ENCODE measurements at places on chromosomes 2 and 18.

DNA sequence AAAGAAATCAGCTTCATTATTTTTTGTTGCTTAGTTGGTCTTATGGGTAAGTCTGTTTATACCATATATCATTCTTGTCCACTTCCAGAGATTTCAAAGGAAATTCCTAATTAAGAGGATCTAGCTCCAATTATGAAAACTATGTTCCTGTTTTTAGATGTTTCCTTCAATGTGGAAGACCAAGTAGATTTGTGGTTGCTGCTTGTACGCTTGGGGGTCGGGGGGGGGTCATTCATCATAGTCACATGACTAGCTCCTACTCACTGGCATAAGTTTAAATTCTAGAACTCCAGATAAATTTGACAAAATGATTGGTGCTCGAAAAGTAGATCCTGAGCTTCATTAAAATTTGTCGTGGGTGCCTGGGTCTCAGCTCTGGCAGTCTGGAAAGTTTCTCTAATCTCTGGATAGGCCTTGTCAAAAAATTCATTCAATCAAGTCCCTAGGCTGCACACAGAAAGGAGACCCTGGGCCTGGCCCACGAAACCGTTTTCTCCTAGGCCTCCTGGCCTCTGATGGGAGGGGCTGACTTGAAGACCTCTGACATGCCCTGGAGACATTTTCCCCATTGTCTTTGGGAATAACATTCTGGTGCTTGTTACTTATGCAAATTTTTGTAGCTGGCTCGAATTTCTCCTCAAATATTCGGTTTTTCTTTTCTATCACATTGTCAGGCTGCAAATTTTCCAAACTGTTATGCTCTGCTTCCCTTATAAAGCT lies 62.5 kb downstream of the MEP1B start:
- no peak for DNase-seq

GRCh38 chr2:223949241-223949840 lies 4.2 kb upstream of the WDFY1 start:
- no peak for DNase-seq

DNA sequence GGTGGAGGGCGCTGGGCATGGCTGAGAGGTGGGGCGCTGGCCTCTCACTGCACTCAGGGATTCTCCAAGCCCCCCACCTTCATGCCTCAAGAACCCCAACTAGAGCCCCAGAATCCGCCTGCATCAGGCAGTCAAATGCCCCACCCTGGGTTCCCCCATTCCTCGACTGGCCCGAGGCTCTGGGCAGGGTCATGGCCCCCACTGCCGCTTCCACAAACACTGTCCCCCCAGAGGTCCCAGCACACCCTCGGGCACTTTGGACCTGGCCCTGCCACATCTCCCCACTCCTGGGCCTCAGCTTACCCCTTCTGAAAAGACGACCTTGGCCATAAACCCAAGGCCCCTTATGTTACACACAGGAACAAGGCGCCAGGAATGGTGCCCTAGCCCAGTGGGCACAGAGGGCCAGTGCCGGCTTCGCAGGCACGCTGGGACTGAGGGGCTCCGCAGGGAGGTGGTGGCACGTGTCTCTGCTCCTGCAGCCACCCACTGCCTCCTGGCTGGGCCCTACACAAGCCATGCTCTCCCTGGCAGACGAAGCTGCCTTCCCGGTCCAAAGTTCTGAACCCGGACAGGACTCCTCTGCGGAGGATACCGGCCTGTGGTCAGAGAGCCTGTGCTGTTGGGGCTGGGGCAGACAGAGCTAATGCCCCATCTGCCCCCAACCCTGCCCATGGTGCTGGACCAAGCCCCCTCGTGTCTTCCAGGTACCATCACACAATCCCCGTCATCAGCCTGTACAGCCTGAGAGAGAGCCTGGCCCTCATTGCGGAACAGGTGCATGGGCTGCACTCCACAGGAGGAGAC lies 6.8 kb downstream of the AGXT start:
- DNase-seq: no peak

DNA sequence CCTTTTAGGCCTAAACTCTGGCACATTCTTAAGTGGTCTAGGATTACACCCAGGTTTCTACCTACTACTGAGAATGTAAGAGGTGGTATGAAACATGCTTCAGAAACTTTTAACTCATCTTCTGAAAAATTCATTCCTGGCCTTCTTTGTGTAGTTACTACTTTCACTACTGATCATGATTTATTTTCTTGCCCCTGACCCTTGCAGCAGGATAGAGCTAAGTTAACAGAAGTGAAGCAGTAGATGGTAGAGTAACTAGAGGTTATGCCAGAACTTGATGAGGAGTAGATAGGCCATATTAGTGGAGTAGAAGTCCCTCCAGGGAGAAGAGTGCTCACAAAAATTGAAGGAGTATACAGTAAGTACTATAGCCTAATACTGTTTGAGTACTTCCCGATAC lies 75.5 kb upstream of the MSTN start:
- no peak for DNase-seq

DNA sequence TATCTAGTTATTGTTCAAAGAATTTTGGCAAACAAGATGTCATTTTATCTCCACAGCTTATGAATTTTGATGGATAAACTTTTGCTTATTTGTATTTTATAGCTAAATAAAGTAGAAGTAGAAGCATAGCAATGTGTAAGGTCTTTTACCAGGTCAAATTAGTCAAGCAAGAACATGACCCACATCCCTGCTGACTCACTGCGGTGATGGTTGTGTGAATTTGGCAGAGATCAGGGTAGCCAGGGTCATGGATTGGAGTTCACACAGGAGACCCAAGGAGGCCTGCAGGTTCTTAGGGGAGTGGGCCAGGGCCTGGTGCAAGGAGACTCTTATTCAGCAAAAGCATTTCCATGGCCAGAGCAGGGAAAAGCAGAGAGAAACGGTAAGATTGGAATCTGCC lies 18.7 kb downstream of the SP140 start:
- DNase-seq: no peak

GRCh38 chr2:111028720-111029119 lies 92.0 kb upstream of the BCL2L11 start:
- DNase-seq: peak; percentile 44

DNA sequence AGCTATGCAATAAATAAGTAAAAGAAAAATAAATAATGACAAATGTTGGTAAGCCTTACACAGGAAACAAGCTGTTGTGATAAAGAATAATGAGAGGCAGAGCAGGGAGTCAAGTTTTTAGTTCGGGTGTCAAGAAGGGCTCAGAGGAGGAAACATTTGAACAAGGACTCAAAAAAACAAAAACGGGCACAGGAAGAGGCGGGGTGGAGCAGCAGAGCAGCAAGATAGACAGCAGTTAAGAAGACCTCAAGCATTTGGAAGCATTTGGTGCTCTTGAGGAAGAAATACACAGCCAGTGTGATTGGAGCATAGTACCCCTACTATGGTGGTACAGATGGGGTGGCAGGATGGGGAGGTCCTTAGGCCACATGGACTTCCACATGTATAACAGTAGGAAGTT lies 2.8 kb downstream of the TMEM169 start:
- DNase-seq: no peak

DNA sequence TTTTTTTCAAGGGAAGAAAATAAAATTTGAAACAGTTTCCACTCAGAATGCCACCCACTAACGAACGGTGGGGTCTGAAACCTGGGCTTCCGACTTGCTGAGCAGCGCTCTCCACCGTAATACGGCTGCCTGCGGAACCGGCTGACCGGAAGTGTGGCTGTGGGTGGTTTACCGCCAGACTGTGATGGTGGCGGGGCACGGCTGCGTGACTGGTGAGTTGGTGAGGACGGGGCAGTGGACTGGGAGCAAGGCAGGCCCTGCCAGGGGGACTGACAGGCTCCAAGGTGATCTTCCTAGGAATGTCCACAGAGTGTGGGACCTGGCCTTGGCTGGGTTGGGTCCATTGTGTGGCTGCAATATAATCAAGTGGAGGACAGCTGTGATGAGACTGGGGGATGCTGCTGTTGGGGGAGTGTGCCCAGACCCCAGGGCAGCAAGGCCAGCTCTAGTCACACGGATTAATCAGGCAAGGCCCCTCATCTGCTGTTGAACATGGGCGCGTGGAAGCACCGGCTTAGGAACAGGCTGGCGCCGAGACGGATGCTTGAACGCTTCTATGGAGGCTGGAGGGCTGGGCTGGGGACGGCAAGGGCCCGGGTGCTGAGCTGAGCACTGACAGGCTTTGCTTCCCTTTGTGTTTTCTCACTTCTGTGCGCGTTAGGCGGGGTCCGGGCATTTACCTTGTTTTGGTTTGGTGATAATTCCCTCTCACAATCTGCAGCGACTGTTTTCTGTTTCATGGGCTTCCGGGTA lies 357.7 kb upstream of the SPRED2 start:
- no peak for DNase-seq

GRCh38 chr2:180990794-180991193 lies 10.4 kb downstream of the UBE2E3 start:
- no peak for DNase-seq
